Cardiac septum (tissue), 1 donor: ENCODE measurements at places on chromosomes 2 and 18. TPM values are rescaled to one million over a fixed set of nuclear protein-coding genes. Genes with fewer than 3 reads are reported as not detected.
A peak's percentile ranks its signal among the peaks of the same experiment; 100 is the strongest.

The FAM228A gene
- total RNA-seq = 0.35 TPM

The CPLX4 gene
- not detected for total RNA-seq

The HAAO gene
- total RNA-seq = 2.5 TPM

The SCG2 gene
- total RNA-seq = 0.97 TPM

The REG3A gene
- not detected for total RNA-seq

The CCNYL1 gene
- total RNA-seq = 12.0 TPM

DNA sequence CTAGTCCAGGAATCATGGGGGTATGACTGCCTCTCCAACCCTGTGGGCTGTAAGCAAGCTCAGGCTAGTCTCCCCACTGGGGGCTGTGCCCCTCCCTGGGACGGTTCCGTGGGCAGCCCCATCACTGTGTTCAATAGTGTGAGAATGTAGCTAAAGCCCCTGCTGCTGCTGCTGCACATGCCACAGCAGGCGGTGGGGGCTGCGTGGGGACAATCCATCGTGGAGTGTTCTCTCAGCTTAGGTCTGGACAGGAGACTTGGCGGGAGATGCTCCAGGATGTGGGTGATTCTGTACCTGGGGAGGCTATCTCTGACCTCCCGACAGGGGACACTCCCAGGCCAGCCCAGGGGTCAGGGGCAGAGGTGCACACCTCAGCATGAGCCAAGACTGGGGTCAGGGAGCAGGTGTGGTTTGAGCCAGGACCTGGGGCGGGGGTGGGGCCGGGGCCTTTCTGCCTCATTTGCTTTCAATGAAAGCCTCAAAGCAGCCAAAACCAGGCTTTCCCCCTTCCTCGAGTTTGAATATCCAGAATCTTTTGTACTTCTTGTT is 10.2 kb downstream of the PKDCC start:
- DNase-seq = no peak

GRCh38 chr2:33059471-33060156 is 112.9 kb downstream of the LTBP1 start:
- no peak for DNase-seq

DNA sequence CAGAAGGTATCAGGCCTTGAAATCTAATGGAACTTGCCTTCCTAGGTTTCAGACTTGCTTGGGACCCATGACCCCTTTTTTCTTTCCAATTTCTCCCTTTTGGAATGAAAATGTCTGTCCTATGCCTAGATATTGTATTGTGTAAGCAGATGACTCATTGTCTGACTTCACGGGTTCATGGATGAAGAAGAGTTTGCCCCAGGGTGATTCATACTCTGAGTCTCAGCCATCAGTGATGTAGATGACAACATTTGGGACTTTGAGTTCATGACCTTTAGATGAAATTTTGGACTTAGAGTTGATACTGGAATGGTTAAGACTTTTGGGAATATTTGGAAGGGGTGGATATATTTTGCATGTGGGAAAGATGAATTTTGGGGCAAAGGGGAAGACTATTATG is 11.2 kb upstream of the SCYGR5 start:
- no peak for DNase-seq

DNA sequence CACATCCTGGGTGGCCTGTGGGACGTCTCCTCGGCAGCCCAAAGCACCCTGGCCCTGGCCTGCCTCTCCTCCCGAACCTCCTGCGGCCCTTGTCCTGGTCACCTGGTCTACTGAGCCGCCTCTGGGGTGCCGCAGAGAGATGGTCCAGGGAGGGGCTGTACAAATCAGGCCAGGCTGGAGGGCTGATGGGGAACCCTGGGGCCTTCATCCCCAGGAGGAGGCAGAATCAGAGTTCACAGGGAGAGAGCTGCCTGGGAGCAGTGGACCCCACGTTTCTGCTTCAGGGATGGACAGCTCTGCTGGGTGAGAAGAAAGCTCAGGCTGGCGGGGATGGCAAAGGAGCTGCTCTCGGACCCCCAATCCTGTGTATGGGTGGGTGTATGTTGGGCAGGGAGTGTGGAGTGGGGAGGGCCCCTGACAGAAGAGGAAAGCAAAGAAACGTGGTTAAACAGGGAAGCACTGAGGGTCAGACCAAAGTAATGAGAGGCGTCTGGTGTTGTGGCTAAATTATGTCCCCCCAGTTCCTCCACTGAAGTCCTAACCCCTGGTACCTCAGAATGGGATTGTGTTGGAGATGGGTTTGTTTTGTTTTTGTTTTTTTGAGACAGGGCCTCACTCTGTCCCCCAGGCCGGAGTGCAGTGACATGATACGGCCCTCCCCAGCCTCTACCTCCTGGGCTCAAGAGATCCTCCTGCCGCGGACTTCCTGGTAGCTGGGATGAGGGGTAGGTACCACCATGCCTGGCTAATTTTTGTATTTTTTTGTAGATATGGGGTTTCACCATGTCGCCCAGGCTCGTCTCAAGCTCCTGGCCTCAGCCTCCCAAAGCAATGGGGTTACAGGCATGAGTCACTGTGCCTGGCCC is 73.4 kb upstream of the SMAD7 start:
- DNase-seq = peak; percentile 66

- DNase-seq = no peak
Measured at GRCh38 chr2:46775722-46776121, 139.9 kb downstream of the MCFD2 start.

GRCh38 chr2:10519394-10519740 is 71.2 kb upstream of the ODC1 start:
- no peak for DNase-seq

GRCh38 chr2:205657579-205657978 is 24.7 kb upstream of the NRP2 start:
- DNase-seq = no peak

DNA sequence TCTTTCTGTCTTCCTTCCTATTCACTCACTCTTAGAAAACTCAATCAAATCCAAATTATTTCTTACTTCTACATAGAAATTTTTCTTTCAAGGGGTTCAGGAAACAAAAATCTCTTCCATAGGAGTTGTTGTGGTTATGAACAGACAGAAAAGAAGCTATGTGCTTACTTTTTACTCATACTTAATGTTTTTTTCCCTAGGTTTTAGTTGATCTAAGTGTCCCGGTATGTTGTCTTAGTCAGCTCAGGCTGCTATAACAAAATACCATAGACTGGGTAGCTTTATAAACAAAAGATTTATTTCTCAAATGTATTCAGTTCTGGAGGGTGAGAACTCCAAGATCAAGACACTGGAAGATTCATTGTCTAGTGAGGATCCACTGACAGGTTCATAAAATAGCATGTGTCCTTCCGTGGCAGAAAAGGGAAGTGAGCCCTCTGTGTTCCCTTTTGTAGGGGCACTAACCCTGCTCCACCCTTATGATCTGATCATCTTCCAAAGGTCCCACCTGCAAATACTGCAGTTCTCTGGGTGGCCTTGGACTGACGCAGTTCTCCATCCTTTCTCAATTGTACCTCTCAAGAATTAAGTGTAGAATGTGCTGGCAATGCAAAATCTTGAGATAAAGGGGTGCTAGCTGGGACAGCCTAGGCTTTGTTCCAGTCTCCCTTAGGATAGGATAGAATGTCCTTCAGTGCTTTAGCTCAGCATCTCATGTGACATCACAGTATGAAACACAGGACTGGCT is 14.4 kb upstream of the VRK2 start:
- no peak for DNase-seq

- no peak for DNase-seq
Measured at GRCh38 chr2:34656632-34657031, 1057.5 kb upstream of the FAM98A start.

- DNase-seq = no peak
Measured at GRCh38 chr2:136019306-136019705, 33.9 kb upstream of the DARS1 start.

DNA sequence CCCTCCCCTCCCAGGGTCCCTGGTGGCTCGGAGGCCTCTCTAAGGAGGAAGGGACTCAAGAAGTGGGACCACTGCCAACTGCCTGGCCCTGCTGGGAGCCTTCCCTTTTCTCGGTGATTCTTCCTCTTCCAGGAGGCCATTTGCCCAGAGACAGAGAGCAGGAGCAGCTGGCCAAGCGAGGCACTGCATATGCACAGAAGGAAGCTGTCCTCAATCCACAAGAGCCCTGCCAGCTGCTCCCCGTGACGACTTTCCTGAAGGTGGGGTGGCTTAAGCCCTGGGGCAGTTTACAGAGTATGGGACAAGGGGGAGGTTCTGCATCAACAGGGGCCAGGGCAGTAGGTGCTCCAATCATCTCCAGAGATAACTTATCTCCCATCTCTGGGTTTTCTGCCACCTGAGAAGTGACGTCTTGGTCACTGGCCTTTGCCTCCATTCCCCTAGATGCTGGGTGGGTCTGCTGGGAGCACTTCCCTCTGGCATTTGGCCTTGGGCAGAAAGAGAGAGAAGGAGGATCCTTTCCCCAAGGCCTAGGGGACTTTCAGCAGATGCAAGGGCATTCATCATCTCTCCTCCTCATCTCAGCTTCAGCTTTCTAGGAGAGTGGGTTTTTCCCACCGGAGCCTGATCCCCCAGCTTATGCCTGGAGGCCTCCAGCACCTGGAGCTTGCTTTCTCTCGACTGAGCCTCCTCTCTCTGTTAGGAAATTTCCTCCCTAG is 28.5 kb downstream of the CIB4 start:
- no peak for DNase-seq
